ENCODE measurements at places on chromosomes 16 and 17. TPM values are rescaled to one million over a fixed set of nuclear protein-coding genes. Genes with fewer than 3 reads are reported as not detected.

Gene GAST
- not detected for total RNA-seq

Gene ANKRD11
- 48.0 TPM for total RNA-seq

Gene ARL5C
- not detected for total RNA-seq

Gene RAMP2
- not detected for total RNA-seq

Gene GNG13
- total RNA-seq: not detected

GRCh38 chr16:2009791-2010510 lies at the start of gene ZNF598:
Gene ZNF598 (minus strand): TSS chr16:2009821.
- H3K4me3 ChIP-seq: peak within 1 kb of the TSS; percentile 100
- H3K4me1 ChIP-seq: peaks cover 32% of the 10 kb centered on the region
- peaks cover 43% of the 10 kb centered on the region for H3K36me3 ChIP-seq
- peak within 1 kb of the TSS; percentile 91 for H3K27ac ChIP-seq
- peak; percentile 83 for DNase-seq
- no peaks in the 10 kb centered on the region for H3K27me3 ChIP-seq

DNA sequence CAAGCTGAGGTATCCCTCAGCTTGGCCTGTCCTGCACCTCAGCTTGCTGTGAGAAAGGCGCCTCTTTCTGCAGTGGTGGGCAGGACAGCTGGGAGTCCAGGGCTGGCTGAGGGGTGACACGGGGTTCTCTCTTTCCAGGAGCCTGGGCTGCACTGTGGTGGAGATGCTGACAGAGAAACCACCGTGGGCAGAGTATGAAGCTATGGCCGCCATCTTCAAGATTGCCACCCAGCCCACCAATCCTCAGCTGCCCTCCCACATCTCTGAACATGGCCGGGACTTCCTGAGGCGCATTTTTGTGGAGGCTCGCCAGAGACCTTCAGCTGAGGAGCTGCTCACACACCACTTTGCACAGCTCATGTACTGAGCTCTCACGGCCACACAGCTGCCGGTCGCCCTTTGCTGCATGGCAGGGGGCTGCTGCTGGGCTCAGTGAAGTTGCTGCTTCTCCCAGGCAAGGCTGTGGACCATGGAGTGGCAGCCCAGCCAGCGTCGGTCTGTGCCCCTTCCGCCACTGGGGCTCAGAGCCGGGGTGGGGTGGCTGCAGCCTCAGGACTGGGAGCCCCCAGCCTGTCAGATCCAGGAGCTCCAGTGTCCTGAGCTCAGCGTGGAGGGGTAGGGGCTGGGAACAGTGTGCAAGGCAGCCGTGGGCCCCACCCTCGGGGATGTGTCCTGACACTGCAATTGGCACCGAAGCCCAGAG lies 6.4 kb downstream of the LIMD2 start:
- H3K27ac ChIP-seq: no peak overlapping the region
- H3K36me3 ChIP-seq: peaks cover 93% of the 10 kb centered on the region
- H3K4me3 ChIP-seq: no peak overlapping the region
- H3K27me3 ChIP-seq: no peaks in the 10 kb centered on the region
- H3K4me1 ChIP-seq: peaks cover 9% of the 10 kb centered on the region

DNA sequence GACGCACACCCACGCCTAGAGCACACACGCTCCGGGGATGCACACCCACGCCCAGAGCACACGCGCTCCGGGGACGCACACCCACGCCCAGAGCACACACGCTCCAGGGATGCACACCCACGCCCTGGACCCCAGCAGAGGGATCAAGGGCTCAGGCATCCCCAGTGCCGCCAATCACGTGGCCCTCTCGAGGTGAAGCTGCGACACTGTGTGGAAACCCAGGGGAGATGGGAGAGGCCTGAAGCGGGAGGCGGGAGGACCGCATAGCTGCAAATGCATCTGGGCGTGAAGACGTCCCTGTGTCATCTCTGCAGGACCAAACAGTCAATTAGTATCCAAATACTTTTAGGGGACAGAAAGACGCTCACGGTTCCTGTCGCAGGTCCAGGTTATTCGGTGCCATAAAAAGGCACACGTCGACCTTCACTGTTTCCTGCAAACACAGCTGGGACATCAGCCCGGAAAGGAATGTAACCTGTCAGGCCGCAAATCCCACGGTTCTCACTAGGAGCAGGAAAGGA lies 56.4 kb downstream of the TBC1D16 start:
- H3K4me3 ChIP-seq: no peak overlapping the region
- no peaks in the 10 kb centered on the region for H3K27me3 ChIP-seq
- peaks cover 9% of the 10 kb centered on the region for H3K4me1 ChIP-seq
- peaks cover 5% of the 10 kb centered on the region for H3K36me3 ChIP-seq
- H3K27ac ChIP-seq: no peak overlapping the region

- H3K4me1 ChIP-seq: no peaks in the 10 kb centered on the region
- H3K4me3 ChIP-seq: no peak overlapping the region
- no peak for DNase-seq
- no peaks in the 10 kb centered on the region for H3K36me3 ChIP-seq
- no peak overlapping the region for H3K27ac ChIP-seq
These were observed 79.0 kb downstream of the PITPNC1 start for GRCh38 chr17:67456103-67456502.

- no peak for DNase-seq
- H3K27ac ChIP-seq: no peak overlapping the region
These were observed 57.6 kb upstream of the KIF2B start for GRCh38 chr17:53765129-53765528.

- no peaks in the 10 kb centered on the region for H3K4me1 ChIP-seq
- H3K36me3 ChIP-seq: no peaks in the 10 kb centered on the region
- peaks cover 8% of the 10 kb centered on the region for H3K27me3 ChIP-seq
- no peak overlapping the region for H3K27ac ChIP-seq
- no peak for DNase-seq
These were observed 22.2 kb downstream of the SLC38A8 start for GRCh38 chr16:84020353-84020752.
